ENCODE measurements at places on chromosomes 16 and 17.

GRCh38 chr16:4640572-4641305 lies 16.1 kb downstream of the MGRN1 start:
- no peak for DNase-seq

- no peak for DNase-seq
Measured at GRCh38 chr17:60741031-60741430, 63.4 kb downstream of the BCAS3 start.

- DNase-seq = no peak
Measured at GRCh38 chr17:75922963-75923874, 17.6 kb downstream of the FBF1 start.

GRCh38 chr17:58808609-58809563 lies 53.2 kb downstream of the PPM1E start:
- no peak for DNase-seq

GRCh38 chr17:30939051-30939689 lies 17.4 kb downstream of the ADAP2 start:
- DNase-seq = no peak

DNA sequence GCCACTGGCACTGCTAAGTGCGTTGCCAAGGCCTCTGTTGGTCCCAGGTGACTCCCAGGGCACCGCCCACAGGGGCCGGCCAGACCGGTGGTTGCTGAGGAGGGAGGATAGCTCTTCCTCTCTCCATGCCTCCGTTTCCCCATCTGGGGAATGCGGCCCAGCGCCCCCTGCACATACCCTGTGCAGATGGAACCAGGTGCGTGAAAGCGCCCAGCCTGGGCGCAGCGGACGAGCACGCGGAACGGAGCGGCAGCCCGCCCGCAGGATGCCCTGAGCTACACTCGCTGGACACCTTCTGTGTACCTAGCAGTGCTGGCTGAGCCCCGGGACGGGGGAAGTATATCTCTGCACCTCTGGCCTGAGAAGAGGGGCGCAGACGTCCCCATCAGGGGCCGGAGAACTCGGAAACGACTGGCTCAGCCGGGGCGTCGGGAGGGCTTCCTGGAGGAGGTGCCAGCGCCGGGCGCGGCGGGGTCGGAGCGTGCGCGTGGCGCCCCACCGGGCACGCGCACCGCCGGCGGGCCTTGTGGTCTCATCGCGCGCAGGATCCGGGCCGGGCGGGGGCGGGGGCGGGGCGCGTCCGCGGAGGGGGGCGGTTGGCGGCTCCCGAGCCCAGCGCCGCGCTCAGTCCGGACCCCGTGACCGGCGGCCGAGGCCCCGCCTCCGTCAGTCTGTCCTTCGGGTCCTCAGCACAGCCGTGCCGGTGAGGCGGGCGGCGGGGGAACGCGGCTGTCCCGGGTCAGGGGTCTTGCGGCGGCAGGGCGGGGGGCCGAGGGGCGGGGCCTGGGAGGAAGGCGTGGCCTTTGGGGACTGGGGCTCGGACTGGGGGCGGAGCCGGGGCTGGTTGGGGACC lies at the start of the genes CCDC78 and HAGHL:
Gene CCDC78, minus strand, starts transcription at position 6 of the 853 bp plus-strand sequence. CDS start 76 bp downstream, outside the sequence.
Gene HAGHL, plus strand, starts transcription at position 669 of the 853 bp plus-strand sequence. CDS start 404 bp downstream, outside the sequence.
- DNase-seq = no peak

DNA sequence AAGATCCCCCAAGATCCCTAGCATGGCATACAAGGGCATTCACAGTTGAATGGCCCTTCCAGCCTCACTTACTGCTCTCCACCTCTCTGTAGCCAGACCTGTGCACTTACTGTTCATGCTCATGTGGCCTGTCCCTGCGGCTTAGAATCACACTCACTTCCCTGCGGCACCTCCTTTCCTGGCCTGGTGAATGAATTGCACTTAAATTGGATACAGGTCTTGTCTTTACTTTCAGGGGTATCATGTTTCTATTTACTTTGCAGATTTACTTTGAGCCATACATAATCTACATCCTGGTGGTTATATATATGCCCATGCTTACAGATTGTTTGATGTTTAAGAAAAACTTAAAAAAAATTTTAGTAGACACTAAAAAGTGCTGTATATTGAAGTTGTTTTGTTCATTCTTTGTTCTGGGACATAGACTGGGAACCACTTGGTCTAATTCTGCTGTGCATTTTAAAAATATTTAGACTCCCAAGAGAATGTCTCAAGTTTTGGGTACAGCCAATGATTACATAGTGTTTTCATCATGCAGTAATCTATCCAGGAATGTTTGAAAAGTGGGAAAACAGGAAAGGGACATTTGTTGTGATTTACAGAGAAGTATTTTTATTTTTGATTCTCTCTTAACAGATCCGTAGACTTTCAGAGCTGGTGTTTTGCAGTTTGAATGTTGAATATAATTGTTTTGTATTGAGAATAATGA lies 63.9 kb downstream of the NUP88 start:
- no peak for DNase-seq

GRCh38 chr16:6018848-6019489 lies 921.4 kb upstream of the EEF2KMT start:
- DNase-seq = no peak

DNA sequence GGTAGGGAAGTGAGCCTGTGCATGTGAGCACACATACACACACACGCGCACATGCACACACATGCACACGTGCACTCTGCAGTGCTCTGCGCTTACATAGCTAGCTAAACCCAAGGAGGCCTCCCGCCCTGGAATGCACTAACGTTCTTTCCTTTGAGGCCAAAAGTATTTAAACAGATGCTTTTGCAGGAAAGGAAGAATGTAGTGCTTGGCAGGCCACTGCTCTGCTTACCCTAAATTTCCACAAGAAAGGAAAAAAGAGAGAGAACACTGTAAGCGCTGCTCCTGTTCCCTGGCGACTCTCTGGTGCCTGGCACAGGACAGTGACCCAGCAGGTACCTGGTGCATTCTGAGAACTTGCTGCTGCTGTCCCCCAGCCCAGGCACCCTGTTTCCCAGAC lies 31.3 kb upstream of the MRPS23 start:
- DNase-seq = no peak

DNA sequence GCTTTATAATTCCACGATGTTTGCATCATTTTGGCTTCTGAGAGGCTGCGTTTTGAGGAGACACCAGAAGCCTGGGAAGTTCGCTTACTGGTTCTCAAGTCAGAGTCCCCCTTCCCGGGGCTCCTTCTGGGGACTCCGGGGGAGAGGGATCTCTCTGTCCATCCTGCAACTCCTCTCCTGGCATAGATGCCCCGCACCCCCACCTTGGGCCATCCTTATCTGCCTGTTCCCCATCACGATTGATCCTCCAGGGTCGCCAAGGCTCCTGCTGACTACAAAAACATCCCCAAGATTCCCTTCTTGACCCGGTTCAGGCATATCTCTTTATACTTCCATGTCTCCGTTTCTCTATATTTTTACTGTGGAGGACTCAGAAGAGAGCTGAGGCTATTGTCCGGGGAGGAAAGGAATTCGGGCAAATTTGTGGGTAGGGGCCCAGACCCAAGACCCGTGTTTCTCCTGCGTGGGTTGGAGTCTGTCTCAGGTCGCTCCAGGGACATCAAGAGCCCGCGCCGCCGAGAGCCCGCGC lies 18.4 kb upstream of the HOXB13 start:
- no peak for DNase-seq

- DNase-seq = no peak
Measured at GRCh38 chr16:89412811-89413210, 77.5 kb downstream of the ANKRD11 start.

GRCh38 chr17:39617446-39618245 lies 9.1 kb upstream of the PPP1R1B start:
- DNase-seq = peak; percentile 74

- DNase-seq = no peak
Measured at GRCh38 chr16:66712512-66712911, 16.0 kb upstream of the CMTM4 start.

DNA sequence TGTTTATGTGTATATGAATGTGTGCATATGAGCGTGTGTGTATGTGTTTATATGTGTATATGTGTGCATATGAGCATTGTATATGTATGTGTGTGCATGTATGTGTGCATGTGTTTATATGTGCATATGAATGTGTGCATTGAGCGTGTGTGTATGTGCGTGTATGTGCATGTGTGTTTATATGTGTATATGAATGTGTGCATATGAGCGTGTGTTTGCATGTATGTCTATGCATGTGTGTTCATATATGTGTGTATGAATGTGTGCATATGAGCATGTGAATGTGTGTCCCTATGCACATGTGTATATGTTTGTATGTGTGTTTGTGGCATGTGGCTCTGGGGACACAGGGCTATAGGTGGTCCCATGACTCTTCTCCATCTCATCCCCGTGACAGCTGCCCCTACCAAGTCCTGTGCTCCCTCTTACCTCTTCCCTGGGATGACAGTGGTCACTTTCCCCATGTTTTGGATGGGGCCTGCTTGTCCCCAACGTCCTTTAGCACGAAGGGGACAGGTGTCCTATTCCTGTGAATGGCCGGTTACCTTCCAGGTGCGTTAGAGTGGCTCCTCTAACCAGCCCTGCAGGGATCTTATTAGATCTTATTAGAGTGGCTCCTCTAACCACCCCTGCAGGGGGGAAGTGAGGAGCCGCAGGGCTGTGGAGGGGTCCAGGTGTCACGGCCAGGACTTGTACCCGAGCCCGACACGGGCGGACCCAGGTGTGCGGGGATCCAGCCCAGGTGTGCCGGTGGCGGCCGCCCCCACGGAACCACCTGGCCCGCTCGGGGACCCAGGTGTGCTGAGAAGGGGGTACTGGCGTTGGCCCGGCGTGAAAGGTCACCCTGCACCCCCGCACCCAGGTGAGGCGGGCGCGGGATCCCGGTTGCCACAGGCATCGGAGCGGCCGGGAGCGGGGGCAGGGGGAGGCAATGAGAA lies 105.6 kb downstream of the SEC14L1 start:
- no peak for DNase-seq

GRCh38 chr16:11010575-11011221 lies 66.3 kb downstream of the CLEC16A start:
- no peak for DNase-seq

DNA sequence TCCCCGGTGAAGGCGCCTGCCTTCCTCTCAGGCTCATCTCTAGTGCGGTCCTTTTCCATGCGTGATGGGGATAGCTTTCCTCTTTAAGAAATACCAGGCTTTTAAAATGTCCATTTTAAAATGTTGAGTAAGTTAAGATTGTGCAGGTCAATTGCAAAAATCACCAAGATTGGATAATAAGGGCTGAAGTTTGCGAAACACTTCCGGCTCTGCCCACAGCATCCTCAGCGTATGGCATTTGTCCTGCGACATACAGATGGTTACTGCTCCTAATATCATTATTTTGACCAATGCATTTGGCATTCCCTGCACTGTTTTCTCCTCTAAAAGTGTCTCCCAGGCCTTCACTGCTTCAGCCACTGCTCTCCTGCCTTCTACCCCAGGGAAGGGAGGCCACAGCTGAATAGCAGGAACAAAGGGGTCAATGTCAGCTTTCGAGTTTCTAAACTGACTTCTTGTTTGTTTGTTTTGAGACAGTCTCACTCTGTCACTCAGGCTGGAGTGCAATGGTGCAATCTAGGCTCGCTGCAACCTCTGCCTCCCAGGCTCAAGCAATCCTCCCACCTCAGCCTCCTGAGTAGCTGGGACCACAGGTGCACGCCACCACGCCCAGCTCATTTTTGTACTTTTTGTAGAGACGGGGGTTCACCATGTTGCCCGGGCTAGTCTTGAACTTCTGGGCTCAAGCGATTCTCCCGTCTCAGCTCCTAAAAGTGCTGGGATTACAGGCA lies 91.9 kb downstream of the CRISPLD2 start:
- DNase-seq = no peak

GRCh38 chr16:73311857-73312723 lies 264.2 kb upstream of the ZFHX3 start:
- no peak for DNase-seq

DNA sequence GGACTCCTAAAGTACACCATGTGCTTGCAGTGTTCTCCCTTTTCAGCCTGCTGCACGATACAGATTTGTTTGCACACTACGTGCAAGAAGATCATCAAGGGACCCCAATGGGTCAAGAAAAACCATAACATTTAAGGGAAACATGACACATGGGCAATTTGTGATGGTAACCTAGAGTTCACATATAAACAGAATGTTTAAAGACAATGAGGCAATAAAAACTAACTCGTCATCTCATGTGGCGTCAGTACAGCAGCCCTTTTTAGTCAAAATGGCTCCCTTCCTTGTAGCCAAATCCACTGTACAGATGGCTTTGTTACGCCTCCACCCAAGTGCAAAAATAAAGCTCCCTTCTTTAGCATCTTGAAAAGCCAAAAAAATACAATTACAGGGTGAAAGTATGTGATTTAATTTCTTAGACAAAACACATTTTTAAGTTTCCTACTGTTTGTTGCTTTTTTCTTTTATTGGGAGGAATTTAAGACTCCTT lies 173.7 kb downstream of the CDK5R1 start:
- DNase-seq = no peak

- no peak for DNase-seq
Measured at GRCh38 chr16:58481931-58482330, 18.0 kb upstream of the NDRG4 start.

GRCh38 chr17:42252597-42253550 lies 23.3 kb downstream of the STAT5B start:
- DNase-seq = no peak

- no peak for DNase-seq
Measured at GRCh38 chr17:32504166-32504990, 17.6 kb downstream of the CDK5R1 start.

- DNase-seq = no peak
Measured at GRCh38 chr16:24972608-24973220, 42.5 kb downstream of the ARHGAP17 start.

GRCh38 chr16:60586493-60586892 lies 1449.7 kb downstream of the CDH8 start:
- DNase-seq = no peak

- DNase-seq = no peak
Measured at GRCh38 chr17:32494621-32495358, 8.0 kb downstream of the CDK5R1 start.

DNA sequence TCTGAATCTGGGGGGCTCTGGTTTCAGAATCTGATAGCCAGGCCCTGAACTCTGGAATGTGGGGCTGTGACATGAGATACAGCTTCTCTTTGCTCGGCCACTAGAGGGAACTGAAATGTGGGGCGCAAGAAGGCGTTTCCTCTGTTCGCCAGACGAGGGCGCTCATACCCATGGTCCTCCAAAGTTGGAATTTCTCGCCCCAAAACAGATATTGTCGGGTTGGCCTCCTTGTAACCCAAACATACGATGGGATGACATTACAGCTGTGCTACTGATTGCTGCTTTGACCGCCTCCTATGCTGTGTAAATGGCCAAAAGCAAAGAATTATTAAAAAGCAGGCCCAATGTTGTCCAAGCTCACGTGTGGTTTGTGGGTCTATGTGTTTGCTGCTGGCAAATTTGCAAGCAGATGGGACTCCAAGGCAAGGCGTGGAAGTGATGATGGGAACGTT lies 13.1 kb upstream of the MSI2 start:
- DNase-seq = peak; percentile 66

- DNase-seq = peak; percentile 76
Measured at GRCh38 chr17:50064253-50065001, 8.5 kb downstream of the ITGA3 start.

- DNase-seq = no peak
Measured at GRCh38 chr16:81544700-81545271, 100.2 kb downstream of the CMIP start.

Data from breast epithelium (tissue), 4 donors.